ENCODE measurements at places on chromosomes 3 and 15. TPM values are rescaled to one million over a fixed set of nuclear protein-coding genes. Genes with fewer than 3 reads are reported as not detected.

GRCh38 chr3:149969110-149969939, 1.4 kb downstream of the PFN2 start:
- peaks cover 25% of the 10 kb centered on the region for H3K4me1 ChIP-seq
- peak overlapping the region; percentile 97 for H3K4me3 ChIP-seq
- H3K36me3 ChIP-seq = peaks cover 15% of the 10 kb centered on the region
- peak; percentile 83 for DNase-seq

DNA sequence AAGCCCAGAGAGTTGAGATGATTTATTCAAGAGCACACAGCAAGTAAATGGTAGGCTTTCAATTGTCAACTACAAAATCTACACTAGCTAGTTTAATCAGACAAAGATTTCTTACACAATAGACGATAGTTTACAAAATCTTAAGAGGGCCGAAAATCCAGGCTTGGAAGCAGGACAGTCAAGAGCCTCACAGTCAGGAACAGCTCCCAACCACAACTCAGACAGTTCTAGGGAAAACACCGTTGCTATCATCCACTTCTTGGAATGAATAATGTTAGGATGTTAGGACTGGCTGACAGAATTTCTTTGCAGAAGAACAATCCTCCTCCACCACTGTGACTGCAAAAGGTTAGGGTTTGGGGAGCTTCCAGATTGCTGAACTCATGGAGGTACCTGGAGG, 290.8 kb upstream of the ZPLD1 start:
- peaks cover 4% of the 10 kb centered on the region for H3K4me1 ChIP-seq
- no peak overlapping the region for H3K27ac ChIP-seq
- H3K27me3 ChIP-seq = no peaks in the 10 kb centered on the region
- no peaks in the 10 kb centered on the region for H3K36me3 ChIP-seq
- H3K4me3 ChIP-seq = no peak overlapping the region
- DNase-seq = no peak

DNA sequence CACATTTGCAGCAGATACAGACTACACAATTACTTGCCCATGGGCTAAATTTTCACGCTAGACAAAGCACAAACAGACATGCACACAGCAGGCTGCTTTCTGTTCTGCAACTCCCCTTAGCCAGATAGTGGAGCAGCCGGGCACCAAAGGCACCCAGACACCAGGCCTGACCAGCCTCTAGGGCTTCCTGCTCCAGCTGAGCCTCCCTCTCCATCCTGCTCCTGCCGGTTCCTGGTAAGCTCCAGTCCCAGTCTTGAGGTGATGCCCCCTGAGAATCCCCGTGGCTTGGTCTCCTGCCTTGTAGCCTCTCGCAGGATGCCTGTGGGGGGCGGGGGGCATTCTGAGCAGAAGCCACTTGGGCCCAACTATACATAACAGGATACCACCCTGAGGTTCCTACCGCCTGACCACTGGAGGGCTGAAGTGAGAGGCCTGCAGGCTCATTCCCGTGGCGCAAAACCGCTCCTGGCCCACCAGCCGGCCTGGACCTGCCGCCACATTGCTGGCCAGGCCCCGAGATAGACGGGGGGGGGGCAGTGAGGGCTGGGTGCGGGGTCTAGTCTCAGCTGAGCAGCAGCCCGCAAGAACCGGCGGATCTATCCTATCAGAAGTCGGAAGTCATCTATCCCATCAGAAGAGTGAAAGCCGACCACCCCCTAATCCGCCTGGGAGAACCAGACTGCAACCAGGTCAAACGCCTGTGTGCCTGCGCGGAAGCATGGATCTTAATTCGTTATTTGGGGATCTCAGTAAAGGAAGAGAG, 3.9 kb downstream of the FOXL2 start:
- H3K27me3 ChIP-seq = peaks cover 95% of the 10 kb centered on the region
- no peak overlapping the region for H3K4me3 ChIP-seq
- no peak overlapping the region for H3K27ac ChIP-seq
- peaks cover 13% of the 10 kb centered on the region for H3K4me1 ChIP-seq
- no peak for DNase-seq
- H3K36me3 ChIP-seq = no peaks in the 10 kb centered on the region

- peak overlapping the region; percentile 89 for H3K27ac ChIP-seq
- peak; percentile 82 for DNase-seq
- no peaks in the 10 kb centered on the region for H3K27me3 ChIP-seq
- H3K4me1 ChIP-seq = peaks cover 30% of the 10 kb centered on the region
These were observed 1.7 kb downstream of the TIPARP start for GRCh38 chr3:156675830-156676767.

- H3K4me3 ChIP-seq = no peak overlapping the region
- H3K4me1 ChIP-seq = no peaks in the 10 kb centered on the region
- no peaks in the 10 kb centered on the region for H3K27me3 ChIP-seq
- no peak overlapping the region for H3K27ac ChIP-seq
- no peak for DNase-seq
These were observed 441.7 kb upstream of the PDZRN3 start for GRCh38 chr3:74066456-74066855.

- H3K4me3 ChIP-seq = no peak overlapping the region
- no peaks in the 10 kb centered on the region for H3K36me3 ChIP-seq
- H3K4me1 ChIP-seq = peaks cover 3% of the 10 kb centered on the region
- H3K27me3 ChIP-seq = no peaks in the 10 kb centered on the region
- DNase-seq = no peak
These were observed 112.3 kb upstream of the KLF13 start for GRCh38 chr15:31214158-31214863.

GRCh38 chr15:88838667-88839066, 35.4 kb downstream of the ACAN start:
- peaks cover 3% of the 10 kb centered on the region for H3K4me1 ChIP-seq
- no peak overlapping the region for H3K27ac ChIP-seq
- H3K27me3 ChIP-seq = no peaks in the 10 kb centered on the region

DNA sequence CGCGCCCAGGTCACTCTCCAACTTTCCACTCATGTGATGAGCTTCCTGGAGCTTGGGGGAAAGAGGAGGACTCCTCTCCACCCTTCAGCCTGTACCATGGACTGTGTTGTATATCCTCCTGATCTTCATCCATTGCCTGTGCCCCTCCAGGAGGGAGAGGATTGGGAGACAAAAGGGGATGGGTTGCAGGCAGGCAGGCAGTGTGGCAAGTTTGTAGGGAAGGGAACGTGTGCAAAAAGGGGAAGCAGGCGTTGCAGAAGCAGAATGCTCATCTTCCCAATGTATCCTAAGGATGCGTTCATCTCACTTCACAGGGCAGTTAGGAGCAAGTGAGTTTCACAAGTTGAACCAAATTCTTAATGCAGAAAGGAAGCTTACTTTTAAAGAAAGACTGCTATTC, 28.1 kb upstream of the GHSR start:
- H3K27me3 ChIP-seq = no peaks in the 10 kb centered on the region
- no peak overlapping the region for H3K27ac ChIP-seq
- no peak for DNase-seq
- H3K36me3 ChIP-seq = no peaks in the 10 kb centered on the region

- peaks cover 21% of the 10 kb centered on the region for H3K36me3 ChIP-seq
- H3K27ac ChIP-seq = no peak overlapping the region
- no peak overlapping the region for H3K4me3 ChIP-seq
- peaks cover 29% of the 10 kb centered on the region for H3K4me1 ChIP-seq
- no peak for DNase-seq
- no peaks in the 10 kb centered on the region for H3K27me3 ChIP-seq
These were observed 39.7 kb downstream of the NBEAL2 start for GRCh38 chr3:47019201-47019600.

DNA sequence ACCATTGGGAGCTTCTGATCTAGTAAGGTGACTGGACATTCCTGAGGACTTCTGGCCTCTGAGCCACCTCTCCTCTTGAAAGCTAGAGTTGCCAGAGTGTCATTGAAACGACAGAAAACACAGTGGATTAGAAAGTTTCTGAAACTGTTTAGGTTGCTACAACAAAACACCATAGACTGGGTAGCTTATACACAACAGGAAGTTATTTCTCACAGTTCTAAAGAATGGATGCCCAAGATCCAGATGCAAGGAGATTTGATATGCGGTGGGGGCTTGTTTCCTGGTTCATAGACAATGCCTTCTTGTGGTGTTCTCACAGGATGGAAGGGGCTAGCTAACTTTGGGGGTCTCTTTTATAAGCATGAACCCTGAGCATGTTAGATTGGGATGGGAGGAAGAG, 43.3 kb upstream of the ZNF385D start:
- DNase-seq = no peak
- H3K36me3 ChIP-seq = no peaks in the 10 kb centered on the region
- no peaks in the 10 kb centered on the region for H3K27me3 ChIP-seq
- H3K27ac ChIP-seq = no peak overlapping the region

- no peaks in the 10 kb centered on the region for H3K4me1 ChIP-seq
- H3K4me3 ChIP-seq = no peak overlapping the region
- H3K36me3 ChIP-seq = no peaks in the 10 kb centered on the region
- no peaks in the 10 kb centered on the region for H3K27me3 ChIP-seq
These were observed 251.3 kb downstream of the CTNNB1 start for GRCh38 chr3:41450416-41451231.

- H3K4me1 ChIP-seq = no peaks in the 10 kb centered on the region
- no peaks in the 10 kb centered on the region for H3K27me3 ChIP-seq
- no peak overlapping the region for H3K27ac ChIP-seq
These were observed 228.7 kb upstream of the RASGRP1 start for GRCh38 chr15:38793206-38793810.

DNA sequence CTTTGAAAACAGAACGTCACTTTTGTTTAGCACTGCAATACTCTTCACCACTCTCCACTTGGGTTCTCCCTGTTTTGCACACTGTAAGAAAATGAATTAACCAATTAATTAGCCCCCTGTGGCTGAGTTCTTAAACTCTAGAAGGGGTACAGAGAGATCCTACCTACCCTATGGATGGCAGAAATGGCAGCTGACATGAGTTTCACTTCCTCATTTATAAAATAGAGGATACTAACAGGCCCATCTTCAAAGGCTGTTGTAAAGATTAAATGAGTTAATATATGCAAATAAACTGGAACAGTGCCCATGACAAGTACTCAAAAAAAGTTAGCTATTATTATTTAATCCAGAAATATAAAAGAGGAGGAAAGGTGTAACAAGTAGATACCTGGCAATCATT, 36.9 kb downstream of the SUCLG2 start:
- H3K27me3 ChIP-seq = no peaks in the 10 kb centered on the region
- DNase-seq = no peak
- no peaks in the 10 kb centered on the region for H3K4me1 ChIP-seq
- H3K36me3 ChIP-seq = peaks cover 9% of the 10 kb centered on the region

GRCh38 chr3:141900343-141900742, 23.9 kb downstream of the ATP1B3 start:
- no peaks in the 10 kb centered on the region for H3K4me1 ChIP-seq
- no peaks in the 10 kb centered on the region for H3K27me3 ChIP-seq
- peaks cover 8% of the 10 kb centered on the region for H3K36me3 ChIP-seq
- no peak for DNase-seq
- H3K27ac ChIP-seq = no peak overlapping the region

DNA sequence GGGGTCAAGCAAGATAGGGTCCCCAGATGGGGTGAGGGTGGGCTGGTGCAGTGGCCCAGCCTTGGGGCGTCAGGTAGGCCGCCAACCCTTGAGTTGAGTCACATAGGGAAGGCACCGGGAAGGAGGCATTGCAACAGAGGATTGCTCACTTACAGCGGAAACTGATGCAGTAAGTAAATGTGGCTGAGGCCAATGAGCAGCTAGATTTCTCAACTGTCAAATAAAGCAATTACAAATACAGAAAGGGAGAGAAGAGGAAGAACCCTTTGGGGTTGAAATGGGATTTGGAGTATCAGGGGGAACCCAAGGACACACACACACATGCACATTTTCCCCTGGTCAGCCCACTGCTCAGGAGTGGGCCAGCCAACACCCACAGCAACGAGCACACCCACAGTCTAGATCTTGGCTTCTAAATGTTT, 44.0 kb downstream of the CHSY1 start:
- peak; percentile 57 for DNase-seq
- no peak overlapping the region for H3K4me3 ChIP-seq

DNA sequence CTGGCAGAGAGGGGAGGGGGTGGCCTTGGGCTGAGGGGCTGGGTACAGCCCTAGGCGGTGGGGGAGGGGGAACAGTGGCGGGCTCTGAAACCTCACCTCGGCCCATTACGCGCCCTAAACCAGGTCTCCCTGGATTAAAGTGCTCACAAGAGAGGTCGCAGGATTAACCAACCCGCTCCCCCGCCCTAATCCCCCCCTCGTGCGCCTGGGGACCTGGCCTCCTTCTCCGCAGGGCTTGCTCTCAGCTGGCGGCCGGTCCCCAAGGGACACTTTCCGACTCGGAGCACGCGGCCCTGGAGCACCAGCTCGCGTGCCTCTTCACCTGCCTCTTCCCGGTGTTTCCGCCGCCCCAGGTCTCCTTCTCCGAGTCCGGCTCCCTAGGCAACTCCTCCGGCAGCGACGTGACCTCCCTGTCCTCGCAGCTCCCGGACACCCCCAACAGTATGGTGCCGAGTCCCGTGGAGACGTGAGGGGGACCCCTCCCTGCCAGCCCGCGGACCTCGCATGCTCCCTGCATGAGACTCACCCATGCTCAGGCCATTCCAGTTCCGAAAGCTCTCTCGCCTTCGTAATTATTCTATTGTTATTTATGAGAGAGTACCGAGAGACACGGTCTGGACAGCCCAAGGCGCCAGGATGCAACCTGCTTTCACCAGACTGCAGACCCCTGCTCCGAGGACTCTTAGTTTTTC, 4.9 kb downstream of the ISL2 start:
- H3K27ac ChIP-seq = no peak overlapping the region
- no peak overlapping the region for H3K4me3 ChIP-seq
- no peaks in the 10 kb centered on the region for H3K36me3 ChIP-seq
- H3K4me1 ChIP-seq = peaks cover 16% of the 10 kb centered on the region

Gene COL7A1
- 28.7 TPM for total RNA-seq

Gene GOLGA8J
- 0.67 TPM for total RNA-seq

Gene SLC9A9
- 1.5 TPM for total RNA-seq

Gene CPEB1
- 18.5 TPM for total RNA-seq

Gene WNT7A
- total RNA-seq = 1.7 TPM

Gene IL1RAP
- total RNA-seq = 27.3 TPM

Gene SNURF
- 23.6 TPM for total RNA-seq

Gene ATP13A4
- total RNA-seq = 0.34 TPM

Gene CFAP91
- not detected for total RNA-seq

Gene ACVR2B
- 14.7 TPM for total RNA-seq

Gene GOLGA8G
- total RNA-seq = not detected

Gene NKIRAS1
- total RNA-seq = 11.0 TPM

Gene BCHE
- 9.2 TPM for total RNA-seq

Gene CCR4
- not detected for total RNA-seq

Gene UTS2B
- total RNA-seq = 0.75 TPM

Gene TUSC7
- total RNA-seq = not detected

Gene ZMYND10
- 0.39 TPM for total RNA-seq
